Stimulated activated CD4-positive, alpha-beta T cell treated with anti-CD3 and anti-CD28 coated beads, Interleukin-4, amount 100 ng/mL, for 1 hour (primary cell): ENCODE measurements at places on chromosomes 7 and 10.

DNA sequence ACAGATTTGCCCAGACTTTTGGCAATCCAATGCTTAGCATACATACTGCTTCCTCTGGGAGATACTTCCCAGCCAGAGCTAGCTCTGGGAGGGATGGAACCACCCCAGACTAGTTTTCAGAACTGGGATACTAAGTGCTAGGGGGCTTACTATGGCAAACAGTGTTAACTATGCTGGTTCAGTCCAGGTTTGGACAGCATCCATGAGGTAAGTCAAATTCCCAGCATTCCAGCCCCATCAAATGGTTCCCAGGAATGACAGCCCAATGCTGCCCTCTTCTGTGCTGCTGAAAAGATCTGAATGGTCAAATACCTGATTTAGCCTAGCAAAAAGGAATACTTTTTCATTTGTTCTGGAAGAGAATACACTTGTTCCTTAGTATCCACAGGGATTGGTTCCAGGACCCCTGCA, 141.7 kb upstream of the CCDC6 start:
- no peak for DNase-seq

GRCh38 chr7:123993996-123994395, 38.9 kb downstream of the TMEM229A start:
- DNase-seq: no peak

DNA sequence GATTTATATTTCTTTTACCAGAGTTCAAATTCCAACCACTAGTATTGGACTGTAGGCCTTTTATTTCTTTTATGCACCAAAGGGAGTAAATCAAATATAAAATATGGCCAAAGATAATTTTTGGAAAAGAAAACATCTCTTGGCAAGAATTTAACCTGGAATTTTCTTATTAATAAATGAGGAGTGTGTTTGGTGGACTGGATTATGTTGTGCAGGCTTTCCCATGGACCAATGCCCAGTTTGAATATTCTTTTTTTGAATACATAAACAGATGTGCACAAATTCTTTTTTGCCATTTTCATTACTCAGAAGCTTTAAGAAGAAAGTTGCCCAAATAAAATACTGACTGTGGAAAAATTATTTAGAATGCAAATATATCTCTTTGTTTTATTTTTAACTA, 22.1 kb upstream of the PRKG1 start:
- DNase-seq: no peak

DNA sequence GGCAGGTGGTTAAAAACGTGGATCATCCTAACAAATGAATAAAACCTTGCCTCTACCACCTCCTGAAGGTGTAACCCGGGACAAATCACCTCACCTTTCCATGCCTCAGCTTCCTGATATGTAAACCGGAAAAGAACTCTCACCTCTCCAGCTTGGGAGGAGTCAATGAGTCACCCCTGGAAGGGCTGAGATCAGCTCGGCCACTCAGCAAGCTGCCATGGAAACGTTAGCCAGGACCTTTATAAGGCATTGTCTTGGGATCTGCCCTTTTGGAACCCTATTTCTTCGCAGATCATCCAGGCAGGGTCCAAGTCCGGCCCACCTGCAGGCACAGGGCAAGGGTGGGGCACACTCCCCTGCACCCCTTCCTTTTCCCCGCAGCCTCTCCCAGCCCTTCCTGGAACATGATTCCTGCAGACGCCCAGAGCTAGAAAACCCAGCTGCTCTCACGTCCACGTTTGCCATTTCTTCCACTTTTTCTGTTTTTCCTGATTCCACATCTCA, 81.6 kb upstream of the PFKP start:
- DNase-seq: no peak

DNA sequence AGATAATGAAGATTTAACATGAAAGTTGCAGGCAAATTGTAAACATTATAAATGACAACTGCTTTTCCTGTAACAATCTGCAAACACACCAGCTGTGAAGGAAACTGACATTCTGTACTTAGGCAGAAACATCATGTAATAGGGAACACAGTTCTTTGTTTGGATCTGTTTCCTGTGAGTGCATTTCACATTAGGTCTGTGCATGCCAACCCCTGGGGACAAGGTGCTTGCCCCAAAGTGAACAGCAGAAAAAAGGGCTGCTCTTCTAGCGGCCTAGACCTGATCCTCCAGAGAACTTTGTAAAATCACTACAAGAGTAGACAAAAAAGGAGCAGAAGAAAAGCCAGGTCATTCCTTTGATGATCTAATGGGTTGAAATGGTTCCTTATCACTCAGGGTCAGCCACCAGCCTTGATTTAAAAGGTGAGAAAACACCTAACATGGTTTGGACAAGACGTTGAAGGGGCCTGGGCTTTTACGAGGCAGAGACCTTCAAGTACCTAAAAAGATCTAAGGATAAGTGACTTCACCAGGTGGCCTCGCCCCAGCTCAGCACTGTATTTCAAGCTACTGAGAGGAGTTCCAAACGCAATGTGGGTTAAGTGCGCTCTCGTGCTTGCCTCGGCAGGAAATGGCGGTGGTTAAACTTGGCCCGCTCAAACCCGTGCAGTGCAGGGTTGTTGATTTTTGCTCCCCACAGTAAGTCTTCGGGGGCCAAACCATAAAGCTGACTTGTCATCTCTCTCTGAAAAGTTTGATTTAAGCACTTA, 249.7 kb downstream of the CREB5 start:
- DNase-seq: no peak

- no peak for DNase-seq
Measured at GRCh38 chr7:76051840-76052239, 3.9 kb downstream of the MDH2 start.

DNA sequence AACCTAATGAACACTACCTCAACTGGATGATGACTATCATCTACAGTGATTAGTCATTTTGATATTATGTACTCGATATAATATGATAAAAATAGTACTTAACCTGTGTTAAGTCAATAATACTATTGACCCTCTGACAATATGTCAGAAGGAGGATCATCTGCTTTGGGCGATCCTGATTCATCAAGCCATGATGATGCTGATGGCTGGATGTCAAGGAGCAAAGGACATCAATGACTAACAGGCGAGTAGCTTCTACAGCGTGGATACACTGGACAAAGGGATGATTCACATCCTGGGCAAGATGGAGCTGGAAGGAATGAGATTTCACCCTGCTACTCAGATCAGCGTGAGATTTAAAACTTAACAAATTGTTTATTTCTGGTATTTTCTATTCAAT, 94.4 kb upstream of the SKAP2 start:
- DNase-seq: no peak

- no peak for DNase-seq
Measured at GRCh38 chr7:88314061-88314491, 7.4 kb upstream of the STEAP4 start.

DNA sequence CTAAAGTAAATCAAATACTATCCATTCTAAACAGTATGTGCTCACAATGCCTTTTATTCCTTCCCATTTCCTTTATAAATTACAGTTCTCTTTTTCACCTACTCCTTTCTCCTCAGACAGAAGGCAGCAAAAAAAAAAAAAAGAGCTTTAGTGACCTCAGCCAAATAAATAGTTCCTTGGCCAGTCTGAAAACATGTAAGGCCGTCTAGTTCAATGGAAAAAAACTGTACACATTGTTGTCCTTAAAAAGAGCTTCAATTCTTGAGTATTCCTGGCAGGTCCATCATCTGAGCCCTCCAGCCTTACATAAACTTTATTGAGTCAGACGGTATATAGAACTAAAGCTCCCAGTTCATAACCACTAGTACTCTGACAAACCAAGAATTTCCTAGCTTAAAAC, 185.4 kb downstream of the CACNA2D1 start:
- no peak for DNase-seq

- peak; percentile 11 for DNase-seq
Measured at GRCh38 chr10:60943316-60944057, 498 bp downstream of the RHOBTB1 start.

DNA sequence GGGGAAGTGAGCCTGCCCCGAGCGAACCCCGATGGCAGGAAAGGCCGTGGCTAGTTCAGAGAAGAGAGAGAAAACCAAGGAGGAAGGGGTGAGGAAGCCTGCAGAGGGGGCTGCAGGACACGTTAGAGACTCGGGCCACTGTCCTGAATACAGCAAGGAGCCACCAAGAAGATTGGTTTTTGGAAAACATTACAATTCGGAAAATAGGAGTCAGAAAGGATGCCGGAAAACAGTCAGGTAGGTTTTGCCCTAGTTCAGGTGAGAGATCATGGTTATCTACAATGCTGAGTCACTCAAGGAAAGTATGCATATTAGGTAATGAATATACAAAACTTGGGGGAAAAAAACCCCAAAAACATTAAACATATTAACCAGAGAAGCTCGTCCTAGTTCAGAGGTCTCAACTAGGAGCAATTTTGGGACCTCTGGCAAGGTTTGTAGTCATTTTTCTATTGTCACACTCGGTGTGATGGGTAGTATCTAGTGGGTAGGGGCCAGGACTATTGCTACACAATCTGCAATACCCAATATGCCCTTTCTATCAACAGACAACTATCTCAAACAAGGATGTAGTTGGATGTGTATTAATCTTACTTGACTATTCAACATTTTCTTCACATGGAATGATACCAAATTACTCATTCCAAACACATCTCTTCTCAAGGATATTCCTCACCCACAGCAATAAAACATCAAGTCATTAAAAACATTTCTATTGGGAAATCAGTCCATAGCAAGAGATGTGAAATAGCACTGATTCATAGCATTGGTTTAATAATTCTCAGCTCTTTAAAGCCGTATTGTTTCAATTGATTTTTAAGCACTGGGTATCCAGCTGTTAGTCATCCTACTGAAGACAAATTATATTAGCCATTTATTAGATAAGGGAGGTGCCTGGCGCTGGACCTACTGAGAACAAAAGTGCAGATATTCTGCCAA, 74.4 kb upstream of the RSU1 start:
- DNase-seq: peak; percentile 42

GRCh38 chr10:91043173-91043910, 122.5 kb upstream of the ANKRD1 start:
- no peak for DNase-seq

- no peak for DNase-seq
Measured at GRCh38 chr7:32941181-32941580, 16.1 kb upstream of the FKBP9 start.
